ENCODE measurements at places on chromosomes 2 and 18.

DNA sequence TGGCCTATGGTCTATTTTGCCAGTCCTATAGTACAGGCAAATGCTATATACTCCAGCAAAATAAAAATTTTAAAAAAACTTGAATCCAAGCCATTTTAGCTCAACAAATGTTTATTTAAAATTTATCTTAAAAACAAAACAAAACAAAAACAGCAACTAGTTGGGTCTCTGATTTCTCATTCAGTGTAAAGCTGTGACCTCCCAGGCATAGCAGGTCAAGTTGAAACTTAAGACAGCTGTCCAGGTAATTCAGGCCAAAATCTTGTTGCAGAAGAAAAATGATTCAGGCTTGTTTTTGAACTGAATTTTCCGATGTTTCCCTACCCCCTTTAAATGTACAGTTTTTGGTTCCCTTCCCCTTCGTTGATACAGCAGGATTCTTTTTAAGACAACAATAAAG is 58.5 kb downstream of the CABLES1 start:
- no peak for DNase-seq

DNA sequence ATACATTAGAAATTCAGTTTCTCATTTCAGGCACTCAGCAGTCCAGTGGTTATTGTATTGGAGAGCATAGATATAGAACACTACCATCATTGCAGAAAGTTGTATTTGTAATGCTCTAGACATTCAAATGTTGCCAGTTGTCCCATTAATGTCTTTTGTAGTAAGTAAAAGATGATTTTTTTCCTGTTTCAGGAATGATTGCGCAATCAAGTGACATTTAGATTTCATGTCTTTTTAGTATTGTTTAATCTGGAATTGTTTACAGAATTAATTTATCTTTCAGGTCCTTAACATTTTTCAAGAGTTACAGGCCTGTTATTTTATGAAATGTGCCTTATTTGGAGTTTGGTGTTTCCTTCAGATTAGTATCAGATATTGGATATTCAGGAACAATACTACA is 134.7 kb downstream of the MSTN start:
- DNase-seq: no peak

- no peak for DNase-seq
Observed at GRCh38 chr2:99789849-99790248, 300.0 kb upstream of the REV1 start.

GRCh38 chr2:166627893-166628292 is 133.8 kb upstream of the SCN7A start:
- no peak for DNase-seq

DNA sequence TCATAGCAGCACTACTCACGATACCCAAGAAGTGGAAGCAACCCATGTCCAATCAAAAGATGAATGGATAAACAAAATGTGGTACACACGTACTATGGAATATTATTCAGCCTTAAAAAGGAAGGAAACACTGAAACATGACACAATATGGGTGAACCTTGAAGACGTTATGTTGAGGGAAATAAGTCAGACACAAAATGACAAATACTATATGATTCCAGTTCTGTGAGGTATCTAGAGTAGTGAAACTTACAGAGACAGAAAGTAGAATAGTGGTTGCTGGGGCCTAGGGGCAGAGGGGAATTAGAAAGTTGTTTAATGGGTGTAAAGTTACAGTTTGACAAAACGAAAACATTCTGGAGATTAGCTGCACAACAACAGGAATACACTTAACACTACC is 24.7 kb downstream of the TLK1 start:
- peak; percentile 10 for DNase-seq

GRCh38 chr2:240278661-240279060 is 138.2 kb upstream of the OTOS start:
- DNase-seq: no peak

GRCh38 chr18:69330385-69331005 is 70.2 kb upstream of the DOK6 start:
- no peak for DNase-seq

GRCh38 chr2:182980115-182980514 is 58.1 kb downstream of the NCKAP1 start:
- no peak for DNase-seq

GRCh38 chr2:143584936-143585335 is 455.7 kb downstream of the ARHGAP15 start:
- DNase-seq: no peak

DNA sequence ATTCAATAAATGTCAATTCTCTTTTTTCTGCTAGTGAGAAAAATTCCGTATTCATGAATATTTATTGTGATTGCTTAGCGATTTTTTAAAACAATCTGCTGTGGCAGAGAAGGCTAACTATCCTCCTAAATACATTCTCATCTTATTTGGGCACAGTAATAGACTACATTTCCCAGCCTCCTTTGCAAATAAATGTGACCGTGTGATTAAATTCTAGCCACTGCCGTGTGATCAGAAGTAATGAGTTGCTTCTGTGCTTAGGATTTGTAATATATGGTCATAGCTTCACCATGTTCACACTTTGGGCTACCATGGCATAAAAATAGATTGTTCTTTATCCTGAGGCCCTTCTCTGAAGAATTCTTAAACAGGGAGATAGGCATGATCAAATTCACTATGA is 179.6 kb downstream of the FAM124B start:
- DNase-seq: no peak

DNA sequence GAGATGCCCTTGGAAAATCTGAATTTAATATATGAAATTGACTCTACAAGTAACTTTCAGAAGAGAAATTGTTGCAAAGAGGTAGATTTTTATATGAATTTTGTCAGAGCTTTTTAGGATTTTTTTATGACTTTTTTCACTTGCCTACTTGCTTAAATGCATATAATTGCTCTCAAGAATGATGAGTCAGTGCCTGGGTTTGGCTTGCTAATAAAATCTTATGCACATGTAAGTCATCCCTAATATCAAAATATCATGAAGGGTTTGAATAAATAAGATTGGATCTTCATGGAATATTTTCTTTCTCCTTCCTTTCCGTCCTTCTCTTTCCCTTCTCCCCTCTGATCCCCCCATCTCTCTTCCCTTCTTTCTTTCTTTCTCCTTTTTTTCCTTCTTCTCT is 354.1 kb downstream of the TXNL1 start:
- DNase-seq: no peak

DNA sequence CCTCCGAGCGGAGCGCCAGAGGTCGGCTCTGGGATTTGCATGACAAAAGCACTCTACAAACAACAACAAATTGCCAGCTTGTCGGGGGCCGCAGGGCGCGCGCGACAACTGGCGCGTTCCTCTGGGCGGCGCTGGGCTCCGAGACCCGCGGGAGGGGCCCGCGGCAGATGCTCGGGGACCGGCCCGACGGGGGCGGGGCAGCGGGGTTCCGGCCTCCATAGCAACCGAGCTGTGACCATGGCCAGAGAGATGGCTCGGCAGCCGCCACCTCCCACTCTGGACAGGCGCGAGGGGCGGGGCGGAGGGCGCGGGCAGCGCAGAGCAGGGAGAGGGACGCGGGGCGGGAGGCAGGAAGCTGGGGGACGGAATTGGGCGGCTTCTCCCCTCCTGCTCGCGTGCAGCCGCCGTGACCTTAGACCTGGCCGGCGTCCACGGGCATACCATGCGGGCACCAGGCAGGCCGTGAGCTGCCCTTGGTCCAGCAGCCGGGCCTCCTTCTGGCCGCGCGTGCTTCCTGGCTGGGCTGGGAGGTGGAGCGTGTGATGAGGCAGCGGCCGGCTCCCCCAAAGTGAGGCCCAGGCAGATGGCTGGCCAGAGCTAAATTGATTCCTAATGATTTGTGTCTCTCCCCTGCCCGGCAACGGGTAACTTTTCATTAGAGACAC is 171.5 kb downstream of the CELF4 start:
- no peak for DNase-seq

GRCh38 chr2:2650608-2651375 is 319.7 kb upstream of the MYT1L start:
- no peak for DNase-seq

- no peak for DNase-seq
Observed at GRCh38 chr18:72541871-72542332, 2.2 kb downstream of the CBLN2 start.

DNA sequence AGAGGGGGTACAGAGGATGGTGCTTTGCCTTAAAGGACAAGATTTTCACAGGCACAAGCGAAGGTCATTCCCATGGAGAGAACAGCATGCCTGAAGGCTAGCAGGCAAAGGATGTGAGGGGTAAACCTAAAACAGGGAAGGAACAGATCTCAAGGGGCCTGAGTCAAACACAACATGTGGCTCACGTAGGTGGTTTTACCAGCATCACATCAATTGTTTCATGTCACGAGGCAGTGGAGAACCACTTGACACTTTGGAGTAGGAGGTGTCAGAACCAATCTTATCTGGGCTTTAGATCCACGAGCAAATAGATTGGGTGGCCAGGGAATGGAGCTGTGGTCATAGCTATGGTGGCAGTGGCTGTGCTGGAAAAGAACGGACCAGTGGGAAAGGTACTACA is 8.4 kb downstream of the COX5B start:
- DNase-seq: no peak

DNA sequence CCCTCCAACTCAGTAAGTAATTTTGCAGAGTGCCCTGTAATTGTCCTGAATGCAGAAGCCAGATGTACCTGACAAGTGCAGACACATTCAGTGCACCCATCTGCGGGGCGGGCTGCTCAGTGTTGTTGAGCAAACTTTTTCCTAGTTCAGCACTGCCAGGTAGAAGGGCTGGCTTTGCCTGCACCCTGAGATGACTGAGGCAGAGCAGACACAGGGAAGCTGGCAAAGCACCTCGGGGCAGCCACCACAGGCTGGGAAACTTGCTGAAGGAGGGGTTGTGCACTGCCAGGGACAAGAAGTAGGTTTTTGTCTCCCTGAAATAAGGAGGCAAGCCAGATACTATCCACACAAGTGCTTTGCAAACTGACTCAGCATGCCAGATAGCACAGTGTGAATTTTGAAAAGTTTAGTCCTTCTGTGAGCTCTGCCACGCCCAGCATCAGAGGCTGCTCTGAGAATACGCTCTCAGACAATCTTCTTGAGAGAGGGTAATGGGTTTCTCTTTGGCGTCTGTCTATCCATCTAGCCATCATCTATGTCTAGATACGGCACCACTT is 62.3 kb downstream of the SOWAHC start:
- no peak for DNase-seq

DNA sequence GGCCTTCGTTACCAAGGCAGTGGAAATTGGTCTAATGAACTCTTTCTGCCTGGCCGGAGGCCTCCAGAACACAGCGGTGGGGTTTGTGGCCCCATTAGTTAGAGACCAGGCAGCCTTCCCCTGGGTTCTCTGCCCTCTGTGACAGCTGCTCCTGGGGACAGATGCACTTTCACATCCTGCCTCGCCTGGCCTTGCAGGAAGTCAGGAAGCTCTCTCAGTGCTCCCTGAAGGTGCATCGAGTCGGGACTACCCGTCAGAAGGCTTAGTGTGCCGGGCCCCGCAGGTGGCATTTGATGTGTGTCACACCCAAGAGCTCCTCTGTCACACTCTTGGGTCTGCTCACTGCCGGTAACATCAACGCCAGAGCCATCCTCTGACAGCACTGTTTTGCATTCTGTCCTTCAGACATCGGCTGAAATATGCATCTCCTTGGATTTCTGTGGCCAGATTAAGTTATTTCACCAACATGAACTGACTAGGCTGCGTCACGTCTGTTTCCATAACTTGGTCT is 158.3 kb downstream of the LDLRAD4 start:
- DNase-seq: peak; percentile 85

- DNase-seq: no peak
Observed at GRCh38 chr18:57081899-57082298, 65.0 kb upstream of the BOD1L2 start.

GRCh38 chr18:59921384-59921891 is 21.6 kb downstream of the PMAIP1 start:
- DNase-seq: peak; percentile 71

DNA sequence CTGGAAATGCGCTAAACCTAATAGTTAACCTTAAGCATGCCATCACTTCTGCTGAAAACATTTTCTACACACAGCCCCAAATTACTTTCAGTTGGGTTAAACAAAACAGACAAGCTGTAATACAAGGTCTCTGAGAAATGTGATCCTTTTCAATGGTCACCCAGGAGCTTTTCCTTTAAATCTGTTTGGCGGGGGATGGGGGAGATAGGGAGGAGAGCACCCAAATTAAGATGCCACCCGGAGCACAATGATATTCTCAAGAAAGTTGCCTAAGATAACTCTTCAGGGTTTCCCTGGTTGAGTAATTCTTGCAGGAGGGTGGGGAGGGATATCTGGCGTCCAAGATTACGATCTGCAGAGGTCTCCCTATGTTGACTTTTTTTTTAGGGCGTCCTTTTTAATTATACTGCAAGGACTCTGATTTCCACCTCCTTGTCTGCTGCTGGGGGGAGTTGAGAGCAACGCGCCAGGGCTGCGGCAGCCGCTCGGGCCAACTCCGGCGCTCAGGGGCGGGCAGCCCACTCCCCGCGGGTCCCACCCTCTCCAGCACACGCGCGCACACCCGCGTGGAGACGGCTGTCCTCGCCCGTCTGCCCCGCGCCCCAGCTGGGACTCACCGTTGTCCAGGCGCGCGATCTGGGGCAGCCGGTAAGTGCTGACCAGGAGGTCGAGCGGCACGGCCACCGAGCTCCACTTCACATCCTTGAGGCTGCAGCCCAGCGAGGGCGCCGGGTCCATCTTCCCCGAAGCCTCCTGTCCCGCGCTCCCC is 807 bp downstream of the GAREM1 start:
- DNase-seq: no peak

- DNase-seq: peak; percentile 3
Observed at GRCh38 chr2:171346723-171347557, 86.8 kb downstream of the METTL8 start.

DNA sequence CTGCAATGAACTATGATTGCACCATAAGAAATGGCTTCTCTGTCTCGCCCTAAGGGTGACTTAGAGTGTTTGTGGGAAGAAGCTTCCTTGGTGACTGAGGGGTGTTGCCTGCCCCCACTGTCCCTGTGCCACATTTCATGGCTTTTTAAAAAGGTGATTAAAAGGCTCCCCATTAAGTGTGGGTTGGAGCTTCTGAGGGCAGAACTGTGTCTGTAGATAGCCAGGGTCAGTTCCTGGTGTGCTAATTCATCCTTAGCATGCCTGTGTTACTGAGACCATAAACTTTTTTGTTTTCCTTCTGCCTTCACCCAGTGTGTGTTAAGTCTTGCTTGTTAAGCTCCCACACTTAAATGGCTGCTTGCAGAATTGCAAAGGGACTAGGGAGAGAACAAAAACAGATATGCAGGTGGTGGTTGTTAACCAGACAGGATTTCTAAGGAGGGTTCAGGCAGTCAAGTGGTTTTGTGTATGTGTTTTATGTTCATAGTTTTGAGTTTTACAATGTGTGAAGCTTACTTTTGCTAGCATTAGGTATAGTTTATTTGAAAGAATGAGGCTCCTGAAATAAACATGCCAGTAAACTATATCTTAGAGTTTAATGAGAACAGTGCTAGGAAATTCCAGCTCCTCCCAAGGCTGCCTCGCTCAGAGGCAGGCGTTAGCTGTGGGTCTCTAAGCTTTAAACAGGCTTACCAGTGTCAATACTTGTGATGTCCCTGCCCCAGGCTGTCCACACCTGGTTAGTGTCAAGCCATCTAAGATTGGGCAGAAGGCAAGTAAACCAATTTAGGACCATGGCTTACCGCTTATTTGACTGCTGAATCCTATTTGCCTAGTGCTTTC is 14.5 kb downstream of the CERS6 start:
- no peak for DNase-seq

- no peak for DNase-seq
Observed at GRCh38 chr2:51782921-51783765, 751.2 kb upstream of the NRXN1 start.

- no peak for DNase-seq
Observed at GRCh38 chr2:175007510-175007909, 2.3 kb upstream of the CHN1 start.

GRCh38 chr2:100745604-100746003 is 74.3 kb upstream of the NPAS2 start:
- DNase-seq: no peak
